ENCODE measurements at places on chromosomes 7 and 10.

DNA sequence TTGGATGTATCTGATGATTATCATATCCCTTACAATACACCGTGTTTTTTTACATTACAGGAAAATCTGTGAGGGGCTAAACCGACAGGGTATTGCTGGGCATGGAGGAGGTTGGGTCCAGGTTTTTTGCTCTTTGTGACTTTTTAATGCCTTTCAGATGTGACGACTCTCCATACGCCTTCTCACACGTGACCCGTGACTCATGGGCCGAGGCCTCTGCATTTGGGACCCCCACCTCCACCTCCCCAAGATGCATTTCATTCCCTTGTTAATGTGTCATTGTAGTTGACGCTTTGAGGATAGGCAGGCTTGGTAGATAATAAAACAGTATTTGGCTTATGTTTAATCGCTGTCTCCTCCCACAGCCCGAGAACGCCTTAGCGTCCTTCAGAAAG lies 95.3 kb downstream of the CUX1 start:
- no peak for DNase-seq

- DNase-seq, result peak; percentile 16
Measured at GRCh38 chr7:120185940-120186682, 86.9 kb upstream of the KCND2 start.

DNA sequence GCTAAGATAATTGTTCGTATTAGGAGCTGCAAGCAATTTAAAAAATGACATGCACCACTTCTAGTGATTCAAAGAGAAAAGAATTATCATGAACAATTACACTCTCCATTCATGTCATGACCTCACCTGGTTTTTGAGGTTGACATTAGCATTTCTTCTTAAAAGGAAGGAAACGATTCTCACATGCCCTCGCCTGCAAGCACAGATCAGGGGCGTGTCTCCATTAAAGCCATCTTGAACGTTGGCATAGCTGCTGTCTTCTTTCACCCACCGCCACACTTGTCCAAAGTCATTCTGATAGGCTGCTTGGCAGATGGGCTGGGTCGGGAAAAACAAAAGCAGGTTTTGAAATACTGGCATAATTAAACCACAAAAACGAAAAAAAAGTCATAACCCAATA lies 19.9 kb downstream of the ANKRD22 start:
- DNase-seq, result peak; percentile 4

DNA sequence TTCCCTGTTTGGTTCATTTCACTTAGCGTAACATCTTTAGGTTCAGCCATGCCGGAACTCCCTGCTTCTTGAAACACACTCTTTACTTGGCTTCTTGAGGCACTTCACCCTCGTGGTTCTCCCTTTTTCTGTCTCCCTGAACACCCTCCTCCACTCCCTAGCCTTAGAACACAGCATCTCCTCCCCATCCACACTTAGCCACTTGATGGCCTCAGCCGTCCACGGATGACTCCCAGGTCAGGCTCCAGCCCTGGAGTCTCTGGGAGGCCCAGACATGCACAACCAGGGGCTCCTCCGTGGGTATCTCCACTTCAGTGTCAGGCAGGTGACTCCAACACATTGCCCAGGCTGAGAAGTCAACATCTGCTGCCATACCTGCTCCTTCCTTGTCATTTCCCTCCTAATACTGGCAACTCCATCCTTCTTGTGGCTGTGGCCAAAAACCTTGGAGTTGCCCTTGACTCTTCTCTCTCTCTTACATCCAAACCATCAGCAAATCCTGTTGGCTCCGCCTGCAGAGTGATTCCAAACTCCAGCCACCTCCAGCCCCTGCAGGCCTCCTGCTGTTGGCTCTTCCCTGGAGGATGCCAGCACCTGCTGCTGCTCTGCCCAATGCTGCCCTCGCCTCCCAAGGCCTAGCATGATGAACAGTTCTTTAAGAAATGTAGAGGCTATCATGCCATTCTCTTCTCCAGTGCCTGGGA lies 8.4 kb upstream of the INMT start:
- DNase-seq, result peak; percentile 33

DNA sequence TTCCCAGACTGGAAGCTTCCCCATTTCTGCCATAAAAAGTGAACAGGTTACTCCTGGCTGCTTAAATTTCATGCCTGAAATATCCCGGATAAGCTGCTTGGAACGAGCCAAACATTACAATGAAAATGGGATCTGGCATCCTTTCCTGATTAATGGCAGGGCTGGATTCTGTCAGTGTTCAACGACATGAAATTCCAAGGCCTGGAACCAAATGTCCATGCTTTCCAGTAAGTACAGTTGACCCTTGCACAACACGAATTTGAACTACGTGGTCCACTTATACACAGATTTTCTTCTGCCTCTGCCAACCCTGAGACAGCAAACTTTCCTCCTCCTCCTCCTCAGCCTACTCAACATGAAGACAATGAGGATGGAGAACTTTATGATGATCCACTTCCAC lies 65.4 kb downstream of the SGMS1 start:
- no peak for DNase-seq

DNA sequence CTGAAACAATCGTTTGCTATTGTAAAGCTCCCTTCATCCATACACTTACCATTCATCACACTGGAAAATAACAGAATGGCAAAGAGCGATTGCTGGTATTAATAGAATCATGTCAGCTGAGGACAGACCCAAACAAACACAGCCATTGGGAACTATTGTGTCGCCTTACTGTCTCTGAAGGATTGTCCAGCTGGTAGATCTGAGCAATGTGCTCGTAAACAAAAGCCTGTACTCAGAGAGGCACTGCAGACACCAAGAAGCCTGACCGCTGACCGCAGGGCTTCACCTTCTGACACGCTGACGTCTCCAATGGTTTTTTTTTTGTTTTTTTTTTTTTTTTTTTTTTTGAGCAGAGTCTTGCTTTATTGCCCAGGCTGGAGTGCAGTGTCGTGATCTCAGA lies 151.0 kb upstream of the FRMD4A start:
- DNase-seq, result no peak

DNA sequence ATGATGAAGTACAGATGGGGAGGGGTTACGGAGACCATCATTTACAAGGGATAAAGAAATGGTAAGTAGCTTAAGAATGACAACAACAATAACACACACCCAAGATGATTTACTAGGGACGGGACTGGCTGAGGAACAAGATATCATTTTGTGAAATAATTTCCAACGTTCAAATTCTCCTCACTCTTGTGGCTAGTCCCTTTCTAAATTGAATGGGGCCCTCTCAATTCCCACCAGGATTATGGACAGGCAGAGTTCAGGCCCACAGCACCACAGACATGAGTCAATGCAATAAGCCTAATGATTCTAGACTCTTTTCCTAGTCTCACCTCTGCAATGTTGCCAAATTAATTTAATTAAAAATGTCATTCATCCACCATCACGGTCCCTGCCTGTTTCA lies 448.1 kb downstream of the KCNMA1 start:
- no peak for DNase-seq

- no peak for DNase-seq
Measured at GRCh38 chr7:93262535-93262934, 30.4 kb downstream of the VPS50 start.

GRCh38 chr7:131197920-131198615 lies 129.6 kb upstream of the MKLN1 start:
- no peak for DNase-seq

GRCh38 chr7:67518580-67518979 lies 521.9 kb downstream of the TYW1 start:
- no peak for DNase-seq

DNA sequence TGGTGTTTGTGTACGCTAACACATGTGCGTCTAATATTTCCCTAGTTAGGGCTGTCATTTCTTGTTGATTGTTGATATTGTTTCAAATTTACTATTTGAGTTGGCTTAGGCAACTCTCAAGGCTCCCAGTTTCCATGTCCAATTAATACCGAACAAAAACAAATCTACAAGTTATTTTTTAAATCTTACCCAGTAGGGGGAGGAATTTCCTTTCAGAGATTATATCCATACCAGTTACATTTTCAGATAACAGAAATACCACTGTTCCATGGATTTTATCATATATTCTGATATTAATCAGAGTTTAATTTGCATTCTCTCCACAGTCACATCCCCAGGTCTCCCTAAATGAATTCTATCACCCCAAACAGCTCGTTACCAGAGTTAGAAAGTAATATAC lies 7.2 kb upstream of the AKR1B10 start:
- no peak for DNase-seq

DNA sequence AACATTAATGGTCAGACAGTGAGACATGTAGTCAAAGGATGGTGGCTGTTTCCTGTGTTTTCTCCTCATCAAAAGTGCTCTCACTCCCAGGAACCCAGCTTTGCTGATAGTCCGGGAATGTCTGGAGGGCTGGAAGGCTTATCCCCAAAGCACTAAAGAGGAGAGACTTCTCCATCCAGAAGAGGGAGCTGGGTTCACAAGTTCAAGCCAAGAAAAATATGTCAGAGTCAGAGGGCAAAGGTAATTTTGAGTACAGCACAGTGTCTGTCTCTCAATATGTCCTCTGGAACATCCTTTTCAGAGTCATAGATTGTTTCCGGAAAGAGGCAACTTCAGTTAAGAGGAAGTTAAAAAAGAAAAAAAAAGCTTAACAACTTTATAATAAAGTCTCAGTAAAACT lies 281.5 kb upstream of the PHYHIPL start:
- DNase-seq, result peak; percentile 63

- DNase-seq, result no peak
Measured at GRCh38 chr7:156764766-156765165, 124.2 kb downstream of the RNF32 start.

GRCh38 chr10:131312478-131312836 lies 936 bp upstream of the TCERG1L start:
- peak; percentile 92 for DNase-seq

- no peak for DNase-seq
Measured at GRCh38 chr10:14926061-14926470, 27.8 kb downstream of the DCLRE1C start.

GRCh38 chr10:28505359-28505959 lies 27.5 kb upstream of the WAC start:
- no peak for DNase-seq

GRCh38 chr7:41425926-41426325 lies 277.0 kb downstream of the INHBA start:
- no peak for DNase-seq

- DNase-seq, result peak; percentile 96
Measured at GRCh38 chr10:24552346-24553016, 171.2 kb downstream of the ARHGAP21 start.

GRCh38 chr10:71419750-71420149 lies 23.0 kb downstream of the CDH23 start:
- DNase-seq, result no peak

DNA sequence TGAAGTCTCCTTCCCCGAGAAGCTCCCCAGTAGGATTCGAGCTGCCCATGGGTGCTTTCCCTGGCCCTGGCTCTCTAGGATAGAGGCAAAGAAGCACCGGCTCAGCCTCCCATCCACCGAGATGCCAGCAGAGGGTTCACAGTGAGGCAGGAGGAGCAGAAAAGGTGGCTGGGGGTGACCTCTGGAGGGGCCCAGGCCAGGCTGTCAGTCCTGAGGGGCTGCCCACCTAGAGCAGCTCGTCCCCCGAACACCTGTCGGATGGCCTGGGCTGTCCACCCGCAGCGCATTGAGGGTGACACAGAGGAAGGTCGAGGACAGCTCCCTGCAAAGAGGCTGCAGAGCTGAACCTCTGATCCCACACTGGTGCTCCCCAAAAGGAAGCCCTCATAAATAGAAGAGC lies 167.2 kb upstream of the PPP2R2D start:
- DNase-seq, result no peak

- peak; percentile 83 for DNase-seq
Measured at GRCh38 chr10:110067960-110068770, 60.4 kb downstream of the ADD3 start.

- no peak for DNase-seq
Measured at GRCh38 chr7:43904533-43905208, 1.7 kb downstream of the URGCP start.

DNA sequence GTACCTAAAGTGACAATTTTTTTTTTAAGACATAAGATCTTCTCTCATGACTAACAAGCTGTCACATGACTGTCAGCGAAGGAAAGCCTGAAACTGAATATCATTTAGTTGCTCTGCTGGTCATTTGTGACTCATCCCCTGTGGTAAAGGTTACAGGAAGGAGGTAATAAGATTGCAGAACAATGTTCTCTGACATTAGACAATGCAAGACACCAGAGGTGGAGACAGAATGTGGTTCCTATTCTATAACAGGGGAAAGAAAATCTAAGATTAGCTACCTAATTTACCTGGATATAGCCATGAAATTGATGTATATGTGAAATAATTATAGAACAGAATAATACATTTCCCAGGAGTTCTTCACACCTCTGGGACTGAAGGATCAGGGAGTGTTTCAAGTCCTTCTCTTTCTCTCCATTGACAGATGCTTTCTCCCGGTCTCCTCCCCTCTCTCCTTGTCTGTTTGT lies 47.7 kb downstream of the LRGUK start:
- peak; percentile 52 for DNase-seq

GRCh38 chr7:135154734-135155133 lies 6.9 kb downstream of the TMEM140 start:
- DNase-seq, result no peak

DNA sequence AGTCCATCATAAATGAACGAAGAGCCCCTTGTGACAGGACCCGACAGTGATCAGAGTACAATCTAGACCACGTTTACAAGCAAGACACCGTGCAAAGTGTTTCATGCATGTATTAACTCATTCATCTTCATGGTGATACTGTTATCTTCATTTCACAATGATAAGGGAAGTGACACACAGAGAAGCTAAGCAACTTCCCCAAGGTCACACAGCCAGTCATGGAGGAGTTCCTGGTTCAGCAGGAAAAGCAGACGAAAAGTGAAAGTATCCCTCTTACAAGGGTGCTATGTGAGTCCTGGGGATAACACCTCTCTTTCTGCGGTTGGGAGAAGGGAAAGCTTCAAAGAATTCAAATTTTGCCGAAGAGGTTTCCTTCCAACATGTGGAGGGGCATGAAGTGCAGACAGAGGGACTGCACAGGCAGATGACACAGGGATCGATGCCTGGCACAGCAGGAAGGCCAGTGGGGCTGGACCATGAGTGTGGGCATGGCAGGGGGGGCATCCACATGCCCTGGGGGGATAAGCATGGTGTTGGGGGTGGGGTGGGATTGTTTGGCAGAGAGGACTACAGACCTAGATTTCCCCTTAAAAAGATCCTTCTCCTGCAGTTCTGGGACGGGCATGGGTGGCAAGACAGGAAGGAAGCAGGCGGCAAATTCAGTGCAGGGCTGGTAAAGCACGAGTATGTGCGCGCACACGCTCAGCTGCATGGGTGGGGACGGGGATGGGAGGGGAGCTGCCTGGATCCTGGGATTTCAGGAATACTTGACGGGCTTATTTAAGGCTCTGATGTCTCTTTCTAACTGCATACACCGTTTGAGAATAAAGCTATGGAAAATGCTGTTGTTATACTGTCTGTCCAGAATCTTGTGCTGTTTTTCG lies 33.5 kb upstream of the DDC start:
- no peak for DNase-seq

Measured in mesendoderm (in vitro differentiated cells).